NCI-H1930 (cell line): ENCODE measurements at places on chromosomes 7 and 10.

DNA sequence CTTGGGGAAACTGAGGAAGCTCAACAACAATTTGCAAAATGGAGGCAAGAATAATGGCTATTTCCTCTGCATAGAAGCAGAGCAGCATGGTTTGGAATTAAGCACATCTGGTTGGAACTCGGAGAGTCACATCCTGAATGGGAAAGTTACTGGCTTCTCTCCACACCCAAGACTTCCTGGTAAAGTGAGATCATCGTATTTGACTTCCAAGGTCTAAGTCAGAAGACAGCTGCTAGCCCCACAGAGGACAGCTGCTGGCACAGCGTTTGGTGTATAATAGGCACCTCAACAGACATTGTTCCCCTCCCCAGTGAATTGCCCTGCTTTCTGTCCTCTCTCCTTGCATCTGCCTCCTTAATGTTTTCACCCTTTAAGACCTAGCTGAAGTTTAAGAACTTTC is 37.0 kb upstream of the NRF1 start:
- no peak for DNase-seq

DNA sequence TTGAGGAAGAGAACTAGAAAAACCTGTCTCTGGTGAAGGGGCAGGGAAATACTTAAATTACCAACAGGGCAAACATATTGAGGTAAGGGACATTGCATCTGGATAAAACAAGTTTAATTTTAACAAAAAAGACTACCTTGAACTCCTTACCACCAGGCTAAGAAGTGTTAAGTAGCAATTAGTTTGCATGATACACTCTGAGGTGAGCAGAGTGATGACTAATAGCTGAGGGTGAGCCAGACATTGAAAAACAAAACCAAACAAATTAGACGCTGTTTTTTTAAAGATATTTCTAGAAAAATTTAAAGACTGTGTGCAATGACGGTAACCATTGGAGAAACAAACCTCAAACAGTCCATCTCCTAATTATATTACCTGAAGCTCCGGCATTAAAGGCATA is 105.9 kb downstream of the ANKRD7 start:
- no peak for DNase-seq

GRCh38 chr10:97548828-97549455 is 23.6 kb upstream of the ANKRD2 start:
- no peak for DNase-seq

- DNase-seq, result no peak
Measured at GRCh38 chr7:107563081-107563774, 492 bp downstream of the COG5 start.

DNA sequence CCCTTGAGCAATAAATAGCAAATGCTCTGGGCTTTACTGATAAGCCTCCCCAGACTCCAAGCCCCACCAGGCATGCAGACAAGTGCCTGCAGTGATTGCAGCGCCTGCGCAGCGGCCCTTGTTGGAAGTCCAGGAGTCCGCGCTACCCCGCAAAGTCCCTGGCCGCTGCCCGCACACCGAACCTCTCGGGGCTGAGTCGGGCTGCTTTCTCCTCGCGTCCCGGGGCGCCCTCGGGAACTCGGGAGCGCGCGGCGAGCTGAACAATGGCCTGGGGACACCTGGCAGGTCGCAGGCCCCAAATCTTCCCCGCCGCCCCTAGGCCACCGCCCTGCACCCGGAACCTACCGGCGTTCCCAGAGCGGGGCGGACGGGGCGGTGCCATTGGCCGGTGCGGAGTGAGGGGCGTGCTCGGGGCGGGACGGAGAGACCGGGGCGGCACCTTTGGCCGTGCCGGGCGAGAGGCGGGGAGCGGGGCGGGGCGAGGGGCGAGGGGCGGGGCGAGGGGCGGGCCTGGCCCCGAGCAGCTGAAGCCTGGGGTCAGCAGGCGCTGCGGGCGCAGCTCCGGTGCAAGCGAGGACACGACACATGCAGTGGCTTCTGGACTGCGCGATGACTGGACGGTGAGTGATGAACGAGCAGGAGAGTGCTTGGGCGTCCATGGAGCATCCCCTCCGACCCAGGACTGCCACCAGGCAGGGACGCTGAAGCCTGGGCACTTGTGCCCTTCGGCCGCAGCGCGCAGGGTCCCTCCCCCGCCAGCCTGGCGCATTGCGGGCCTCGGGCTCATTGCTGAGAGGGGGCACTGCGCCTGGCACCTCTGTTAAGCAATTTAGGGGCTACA is at the start of gene RASSF4:
TSS of gene RASSF4 (plus strand) at position 556 of the 841 bp plus-strand sequence. CDS start 10,401 bp downstream, outside the sequence.
- peak; percentile 20 for DNase-seq

DNA sequence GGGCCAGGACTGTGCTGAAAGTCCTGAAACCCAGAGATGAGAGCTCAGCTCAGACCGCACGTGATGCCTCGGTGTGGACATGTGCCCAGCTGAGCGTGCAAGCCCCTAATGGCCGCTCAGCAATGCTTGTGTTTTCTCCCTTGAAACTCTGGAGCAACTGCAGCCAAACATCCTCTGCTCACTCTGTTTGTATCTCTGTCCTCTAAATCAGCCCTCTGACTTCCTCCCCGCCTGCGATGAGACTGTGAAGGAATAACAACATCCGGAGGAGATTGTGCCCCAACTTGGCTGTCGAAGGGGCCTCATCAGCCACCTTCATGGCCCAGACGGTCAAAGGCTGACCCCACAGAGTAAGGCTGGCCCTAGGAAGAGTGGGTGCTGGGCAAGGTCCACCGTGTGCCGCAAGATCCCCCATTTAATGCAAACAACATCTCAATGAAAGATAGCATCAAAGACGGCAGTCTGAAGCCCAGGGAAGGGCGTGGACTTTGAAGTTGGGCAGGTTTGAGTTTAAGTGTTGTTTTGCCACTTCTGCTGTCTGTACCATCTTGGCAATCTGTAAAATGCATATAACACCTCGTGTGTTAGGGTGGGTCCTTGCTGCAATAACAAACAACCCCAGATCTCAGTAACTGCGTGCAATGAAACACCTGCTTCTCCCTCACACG is 39.9 kb downstream of the CALML3 start:
- DNase-seq, result no peak

- no peak for DNase-seq
Measured at GRCh38 chr7:107396081-107396480, 73.8 kb upstream of the GPR22 start.
